ENCODE measurements at places on chromosomes 2 and 18.

DNA sequence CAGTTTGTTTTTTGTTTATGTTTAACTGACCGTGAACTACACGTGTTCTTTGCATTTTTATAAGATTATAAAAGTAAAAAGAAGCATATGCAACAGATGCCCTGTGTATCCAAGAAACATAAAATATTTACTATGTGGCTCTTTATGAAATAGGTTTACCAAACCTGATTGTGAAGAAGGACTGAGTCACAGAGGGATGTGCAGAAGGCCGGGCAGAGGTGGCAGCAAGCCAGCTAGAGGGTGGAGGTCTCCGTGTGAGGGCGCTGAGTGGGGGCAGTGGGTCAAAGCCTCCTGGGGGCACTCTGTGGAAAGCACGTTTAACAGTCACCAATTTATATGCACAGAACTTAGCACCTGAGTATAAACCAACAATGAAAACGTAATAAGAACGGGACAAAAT lies 97.2 kb downstream of the TMEM18 start:
- DNase-seq = no peak

DNA sequence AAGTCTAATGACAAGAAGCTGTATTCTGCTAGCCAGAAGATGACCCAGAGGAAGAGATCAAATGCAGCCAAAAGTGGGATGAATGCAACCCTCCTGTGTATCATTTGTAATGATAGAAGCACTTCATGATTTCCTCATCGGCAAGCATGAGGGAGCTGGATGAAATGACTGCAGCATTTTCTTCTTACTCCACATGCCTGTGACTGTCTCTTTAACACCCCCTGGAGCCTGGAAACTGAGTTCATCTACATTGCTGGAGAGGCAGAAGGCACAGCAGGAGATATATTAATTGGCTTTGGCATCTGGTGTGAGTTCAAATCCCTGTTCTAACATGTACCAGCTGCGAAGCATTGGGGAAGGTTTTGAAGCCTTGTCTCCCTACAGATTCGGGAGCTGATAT lies 37.7 kb downstream of the ID2 start:
- no peak for DNase-seq

GRCh38 chr2:231563378-231563961 lies 29.2 kb upstream of the TEX44 start:
- peak; percentile 53 for DNase-seq

- no peak for DNase-seq
These were observed 940 bp upstream of the BOLA3 start for GRCh38 chr2:74148457-74149246.

- DNase-seq = no peak
These were observed 126.5 kb downstream of the TTC32 start for GRCh38 chr2:19775315-19775714.
